ENCODE measurements at places on chromosomes 1 and 21. TPM values are rescaled to one million over a fixed set of nuclear protein-coding genes. Genes with fewer than 3 reads are reported as not detected.

The KRTAP7-1 gene
- not detected for total RNA-seq

The SAMD13 gene
- total RNA-seq, result 0.39 TPM

The MIS18A gene
- 29.7 TPM for total RNA-seq

The CD1C gene
- 0.31 TPM for total RNA-seq

The SLFNL1 gene
- total RNA-seq, result not detected

The PEA15 gene
- 77.4 TPM for total RNA-seq

The MMP23B gene
- total RNA-seq, result 2.9 TPM

The FALEC gene
- total RNA-seq, result not detected

The SPRR2G gene
- not detected for total RNA-seq

The SYT6 gene
- not detected for total RNA-seq

The MSH4 gene
- 0.50 TPM for total RNA-seq

The VWA5B1 gene
- not detected for total RNA-seq

The TRAF3IP3 gene
- 209 TPM for total RNA-seq

The PRKAB2 gene
- total RNA-seq, result 7.3 TPM

The KIF17 gene
- total RNA-seq, result not detected

The SFN gene
- total RNA-seq, result 0.37 TPM

- H3K4me3 ChIP-seq, result no peak overlapping the region
- H3K27ac ChIP-seq, result no peak overlapping the region
- DNase-seq, result no peak
- no peaks in the 10 kb centered on the region for H3K36me3 ChIP-seq
- no peaks in the 10 kb centered on the region for H3K27me3 ChIP-seq
- H3K4me1 ChIP-seq, result no peaks in the 10 kb centered on the region
These were observed 421 bp upstream of the LCE3A start for GRCh38 chr1:152623203-152623844.

DNA sequence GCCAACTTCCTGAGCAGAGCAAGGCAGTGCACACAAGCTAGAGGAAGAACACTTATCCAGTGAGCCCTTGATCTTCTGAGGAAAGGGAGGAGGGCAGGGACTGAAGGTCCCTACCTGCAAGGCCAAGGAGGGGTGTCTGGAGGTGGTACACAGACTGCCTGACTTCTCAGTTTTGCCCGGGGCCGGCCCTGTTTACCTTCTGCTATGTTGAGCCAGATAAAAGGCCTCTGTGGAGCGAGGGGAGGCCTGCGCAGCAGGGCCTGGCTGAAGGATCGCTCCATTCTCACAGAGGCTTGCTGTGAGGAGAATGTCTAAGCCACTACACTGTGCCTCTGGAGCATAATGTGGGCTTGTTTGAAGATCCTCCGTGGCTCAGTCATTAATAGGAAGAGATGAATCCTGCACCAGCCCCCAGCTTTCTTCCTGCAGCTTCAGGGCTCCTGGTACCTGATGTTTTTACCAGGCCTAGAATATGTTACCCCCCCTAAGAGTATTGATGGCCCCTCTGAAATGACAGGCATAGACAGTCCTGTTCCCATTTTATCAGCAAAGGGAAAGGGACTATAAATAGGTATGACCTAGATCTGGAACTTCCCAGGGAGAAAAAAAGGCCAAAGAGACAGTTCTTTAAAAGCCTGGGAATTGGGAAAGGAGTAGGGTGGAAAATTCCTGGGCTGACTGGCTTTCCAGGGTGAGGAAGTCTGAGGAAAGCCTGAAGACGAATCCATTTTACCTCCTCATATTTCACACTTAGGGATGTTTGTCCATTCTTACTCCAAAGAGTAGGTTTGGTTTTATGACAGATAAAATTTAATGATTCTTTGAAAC is 4.7 kb downstream of the POGK start:
- H3K36me3 ChIP-seq, result peaks cover 46% of the 10 kb centered on the region
- no peaks in the 10 kb centered on the region for H3K27me3 ChIP-seq
- H3K27ac ChIP-seq, result no peak overlapping the region
- H3K4me3 ChIP-seq, result no peak overlapping the region
- H3K4me1 ChIP-seq, result peaks cover 13% of the 10 kb centered on the region

DNA sequence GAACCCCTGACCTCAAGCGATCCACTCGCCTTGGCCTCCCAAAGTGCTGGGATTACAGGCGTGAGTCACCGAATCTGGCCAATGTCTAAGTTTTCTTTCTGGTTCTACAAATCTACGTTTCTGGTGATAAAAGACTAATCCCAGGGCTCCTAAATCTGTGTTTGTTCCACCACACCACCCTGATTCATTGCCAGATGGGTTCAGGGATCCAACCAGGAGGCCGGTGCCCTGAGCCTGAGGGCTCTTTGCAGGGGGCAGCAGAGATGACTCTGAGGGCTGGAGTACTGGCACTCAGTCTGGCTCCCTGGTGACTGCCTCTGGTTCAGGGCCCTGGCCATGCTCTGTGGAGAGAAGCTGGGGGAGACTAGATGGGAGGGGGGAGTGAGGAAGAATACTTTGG is 10.5 kb upstream of the OPRD1 start:
- no peaks in the 10 kb centered on the region for H3K4me1 ChIP-seq
- no peak for DNase-seq
- H3K27me3 ChIP-seq, result no peaks in the 10 kb centered on the region
- no peaks in the 10 kb centered on the region for H3K36me3 ChIP-seq
- H3K27ac ChIP-seq, result no peak overlapping the region
- no peak overlapping the region for H3K4me3 ChIP-seq

- no peaks in the 10 kb centered on the region for H3K27me3 ChIP-seq
- no peak overlapping the region for H3K4me3 ChIP-seq
- no peak overlapping the region for H3K27ac ChIP-seq
- H3K36me3 ChIP-seq, result no peaks in the 10 kb centered on the region
These were observed 346.7 kb upstream of the VAMP3 start for GRCh38 chr1:7424352-7424890.

- peak; percentile 72 for DNase-seq
- no peaks in the 10 kb centered on the region for H3K27me3 ChIP-seq
- peak overlapping the region; percentile 100 for H3K27ac ChIP-seq
- peak overlapping the region; percentile 85 for H3K4me3 ChIP-seq
These were observed 1.1 kb upstream of the CACYBP start for GRCh38 chr1:174998569-174999215.

GRCh38 chr21:25862596-25862995 is 127.8 kb downstream of the GABPA start:
- H3K4me3 ChIP-seq, result no peak overlapping the region
- no peak for DNase-seq
- H3K4me1 ChIP-seq, result no peaks in the 10 kb centered on the region
- H3K36me3 ChIP-seq, result no peaks in the 10 kb centered on the region
- no peak overlapping the region for H3K27ac ChIP-seq
- H3K27me3 ChIP-seq, result no peaks in the 10 kb centered on the region

- no peaks in the 10 kb centered on the region for H3K27me3 ChIP-seq
- DNase-seq, result no peak
- no peak overlapping the region for H3K27ac ChIP-seq
These were observed 71.8 kb downstream of the RNF220 start for GRCh38 chr1:44476891-44477290.

- DNase-seq, result no peak
- peak overlapping the region; percentile 93 for H3K27ac ChIP-seq
- H3K36me3 ChIP-seq, result no peaks in the 10 kb centered on the region
- H3K27me3 ChIP-seq, result peaks cover 3% of the 10 kb centered on the region
These were observed 3.1 kb downstream of the LMNA start for GRCh38 chr1:156117414-156118176.

DNA sequence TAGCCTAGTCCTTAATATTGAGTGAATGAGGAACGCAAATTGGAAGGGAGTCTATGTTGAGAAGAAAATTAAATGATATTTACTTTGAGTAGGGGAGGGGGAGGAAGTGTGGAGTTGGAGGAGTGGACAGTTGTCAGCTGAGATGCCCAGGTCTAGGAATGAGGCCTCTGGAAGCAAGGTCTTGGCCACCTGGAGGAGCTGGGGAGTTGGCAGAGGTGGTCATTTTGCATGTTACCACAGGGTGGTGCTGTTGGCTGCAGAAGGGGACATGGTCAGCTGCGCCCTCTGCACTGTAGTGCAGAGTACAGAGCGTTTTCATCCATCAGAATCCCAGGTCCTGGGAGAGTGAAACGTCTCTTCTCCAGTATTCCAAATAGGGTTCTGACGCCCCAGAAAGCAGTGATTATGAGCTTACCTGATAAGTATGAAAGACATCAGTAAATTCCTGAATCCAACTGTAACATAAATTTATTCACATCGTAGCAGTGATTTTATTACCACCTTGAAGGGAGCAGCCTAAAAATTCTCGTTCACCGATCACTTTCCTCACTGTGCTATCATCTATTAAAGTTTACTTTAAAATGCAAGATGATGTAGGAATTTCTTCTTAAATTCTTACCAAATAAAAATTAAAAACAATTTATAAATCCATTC is 13.8 kb downstream of the PARK7 start:
- no peaks in the 10 kb centered on the region for H3K4me1 ChIP-seq
- peaks cover 49% of the 10 kb centered on the region for H3K36me3 ChIP-seq
- H3K27ac ChIP-seq, result no peak overlapping the region

GRCh38 chr1:48472638-48473037 is 634 bp upstream of the SPATA6 start:
- H3K4me3 ChIP-seq, result peak overlapping the region; percentile 47
- DNase-seq, result no peak
- H3K27me3 ChIP-seq, result no peaks in the 10 kb centered on the region
- H3K4me1 ChIP-seq, result peaks cover 14% of the 10 kb centered on the region
- H3K27ac ChIP-seq, result no peak overlapping the region

DNA sequence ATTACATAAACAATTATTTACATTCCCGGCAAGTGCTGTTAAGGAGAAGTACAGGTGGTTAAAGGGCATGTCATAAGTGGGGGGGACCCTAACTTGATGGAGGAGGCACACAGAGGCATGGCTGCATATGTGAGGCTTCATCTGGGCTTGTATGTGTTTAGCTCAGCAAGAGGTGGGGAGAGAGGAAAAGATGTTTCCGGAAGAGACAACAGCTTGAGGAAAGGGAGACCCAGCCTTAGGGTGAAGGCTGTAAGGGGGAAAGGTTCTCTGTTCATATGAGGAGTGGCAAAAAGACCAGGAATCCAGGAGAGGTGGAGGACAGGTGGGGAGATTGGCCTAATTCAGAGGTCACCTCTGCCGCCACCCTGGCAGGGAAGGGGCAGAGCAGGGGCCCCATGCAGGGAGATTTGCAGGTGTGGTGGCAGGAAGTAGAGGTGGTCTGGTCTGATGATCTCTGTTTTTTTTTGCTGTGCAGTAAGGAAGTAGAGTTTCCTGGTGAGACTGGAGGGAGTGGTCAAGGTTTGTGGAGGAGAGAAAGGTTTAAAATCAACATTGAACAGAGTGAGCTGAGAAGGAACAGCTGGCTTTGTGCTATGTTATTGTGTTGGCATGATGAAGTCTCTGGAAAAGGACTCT is 9.0 kb downstream of the TRAF5 start:
- H3K4me3 ChIP-seq, result peak overlapping the region; percentile 44
- H3K4me1 ChIP-seq, result peaks cover 91% of the 10 kb centered on the region
- no peaks in the 10 kb centered on the region for H3K27me3 ChIP-seq
- DNase-seq, result no peak

DNA sequence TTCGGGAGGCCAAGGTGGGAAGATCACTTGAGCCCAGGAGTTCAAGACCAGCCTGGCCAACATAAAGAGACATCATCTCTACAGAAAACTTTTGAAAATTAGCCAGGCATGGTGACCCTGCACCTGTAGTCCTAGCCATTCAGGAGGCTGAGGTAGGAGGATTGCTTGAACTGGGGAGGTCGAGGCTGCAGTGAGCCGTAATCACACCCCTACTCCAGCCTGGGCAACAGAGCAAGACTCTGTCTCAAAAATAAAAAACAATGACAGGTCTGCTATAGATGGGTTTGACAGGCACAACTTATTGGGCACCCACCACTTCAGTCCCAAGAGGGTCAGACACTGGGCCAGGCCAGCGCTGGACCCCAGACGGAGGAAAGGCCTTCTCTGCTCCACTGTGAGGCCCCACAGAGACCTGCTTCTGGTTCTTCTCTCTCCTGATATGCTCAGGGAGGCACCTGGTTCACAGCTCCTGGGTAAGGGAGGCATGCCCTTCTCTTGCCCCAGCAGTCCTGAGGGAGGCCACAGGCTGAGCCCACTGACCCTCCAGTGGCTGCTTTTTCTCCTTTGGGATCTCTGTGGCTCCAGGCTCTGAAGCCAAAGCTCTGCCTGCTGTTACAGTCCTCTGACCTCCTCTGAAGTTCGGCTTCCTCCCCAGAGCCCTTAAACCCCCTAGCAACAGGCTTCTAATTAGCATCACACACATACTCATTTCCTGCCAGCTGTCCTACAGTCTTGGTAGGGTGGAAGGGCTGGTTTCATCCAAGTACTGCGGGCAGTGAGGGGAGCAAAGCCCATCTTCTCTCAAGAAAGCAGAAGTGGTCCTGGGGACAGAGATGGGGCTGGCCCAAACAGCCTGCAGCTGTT is 14.4 kb downstream of the S100A16 start:
- no peaks in the 10 kb centered on the region for H3K36me3 ChIP-seq
- H3K4me1 ChIP-seq, result no peaks in the 10 kb centered on the region
- no peak for DNase-seq

GRCh38 chr21:25515484-25516405 is 91.5 kb downstream of the MRPL39 start:
- no peaks in the 10 kb centered on the region for H3K4me1 ChIP-seq
- DNase-seq, result no peak
- no peaks in the 10 kb centered on the region for H3K27me3 ChIP-seq
- no peak overlapping the region for H3K27ac ChIP-seq
- H3K4me3 ChIP-seq, result no peak overlapping the region

DNA sequence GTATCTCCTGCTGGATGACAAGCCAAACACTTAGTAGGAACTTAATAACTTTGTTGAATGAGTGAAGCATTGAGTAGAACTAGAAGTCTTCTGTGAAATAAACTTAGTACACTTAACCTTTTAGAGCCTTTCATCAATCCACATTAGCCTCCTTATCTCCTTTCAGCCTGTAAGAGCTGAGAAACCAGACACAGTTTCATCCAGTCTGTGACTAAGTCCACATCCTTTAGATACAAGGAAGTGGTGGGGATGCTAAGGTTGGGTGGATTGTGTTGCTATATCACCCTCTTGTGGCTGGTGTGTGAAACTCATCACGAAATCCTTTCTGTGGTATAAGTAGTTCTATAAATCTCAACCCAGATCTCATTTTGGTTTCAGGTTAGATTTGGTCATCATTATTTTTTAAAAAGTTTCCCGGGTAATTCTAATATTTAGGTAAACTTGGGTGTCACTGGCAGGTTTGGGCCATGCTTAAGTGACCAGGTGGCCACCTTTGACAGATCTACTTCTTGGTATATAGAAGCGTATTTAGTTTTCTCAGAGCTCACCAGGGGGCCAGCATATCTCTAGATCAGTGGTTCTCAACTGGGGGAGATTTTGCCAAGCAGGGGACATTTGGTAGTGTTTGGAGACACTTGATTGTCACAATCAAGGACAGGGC is 27.8 kb upstream of the CD84 start:
- H3K4me3 ChIP-seq, result no peak overlapping the region
- peaks cover 20% of the 10 kb centered on the region for H3K4me1 ChIP-seq
- no peak overlapping the region for H3K27ac ChIP-seq
- no peaks in the 10 kb centered on the region for H3K27me3 ChIP-seq

DNA sequence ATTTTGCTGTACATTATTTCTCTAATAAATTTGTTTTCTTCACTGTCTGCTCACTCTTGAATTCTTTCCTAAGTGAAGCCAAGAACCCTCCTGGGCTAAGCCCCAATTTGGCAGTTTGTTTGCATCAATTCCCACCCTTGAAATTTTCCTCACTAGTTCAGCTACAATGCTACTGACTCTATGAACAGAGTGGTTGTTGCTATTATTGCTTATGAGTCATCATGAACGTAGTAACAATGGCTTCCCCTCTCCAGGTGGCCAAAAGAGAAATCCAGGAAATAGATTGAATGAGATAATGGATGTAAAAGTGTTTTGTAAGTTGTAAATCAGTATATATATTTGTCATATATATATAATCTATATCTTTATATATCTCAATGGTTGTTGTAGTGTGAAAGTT is 193.0 kb downstream of the URB2 start:
- H3K4me3 ChIP-seq, result no peak overlapping the region
- no peak for DNase-seq
- H3K4me1 ChIP-seq, result no peaks in the 10 kb centered on the region
- H3K27me3 ChIP-seq, result no peaks in the 10 kb centered on the region

Measured in CD8-positive, alpha-beta memory T cell (primary cell).